A673 (cell line): ENCODE measurements at places on chromosomes 2 and 18.

DNA sequence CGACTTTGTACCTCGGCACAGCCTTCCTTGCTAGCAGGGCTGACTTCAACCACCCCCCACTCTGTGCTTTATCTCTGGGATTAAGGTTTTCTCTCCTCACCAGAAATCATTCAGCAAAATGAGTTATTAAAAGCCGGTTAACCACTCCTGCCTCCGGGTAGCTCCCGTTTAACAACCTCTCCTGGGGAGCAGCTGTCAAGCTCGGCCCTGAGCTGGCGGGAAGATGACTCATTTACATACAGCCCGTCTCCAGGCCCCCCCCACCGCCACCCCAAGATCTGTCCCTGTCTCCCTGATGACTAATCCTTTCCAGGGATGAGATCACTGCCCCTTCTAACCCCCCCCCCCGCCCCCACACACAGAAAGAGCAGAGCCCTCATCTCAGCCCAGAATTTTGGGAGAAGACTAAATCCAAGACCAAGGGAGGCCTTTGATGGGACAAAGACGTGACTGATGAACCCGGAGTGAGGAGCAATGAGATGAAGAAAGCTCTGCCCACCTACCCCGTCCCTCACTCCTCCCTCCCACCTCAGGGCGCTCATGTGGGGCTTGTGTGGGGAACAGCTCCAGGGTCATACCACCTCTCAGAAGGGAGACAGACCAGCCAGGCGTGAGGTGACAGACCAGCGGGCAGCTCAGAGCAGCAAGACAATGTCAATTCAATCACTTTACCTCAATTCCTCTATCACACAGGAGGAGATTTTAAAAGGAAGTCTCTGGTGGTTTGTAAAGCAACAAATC, 131.4 kb downstream of the MSH2 start:
- DNase-seq: peak; percentile 82

DNA sequence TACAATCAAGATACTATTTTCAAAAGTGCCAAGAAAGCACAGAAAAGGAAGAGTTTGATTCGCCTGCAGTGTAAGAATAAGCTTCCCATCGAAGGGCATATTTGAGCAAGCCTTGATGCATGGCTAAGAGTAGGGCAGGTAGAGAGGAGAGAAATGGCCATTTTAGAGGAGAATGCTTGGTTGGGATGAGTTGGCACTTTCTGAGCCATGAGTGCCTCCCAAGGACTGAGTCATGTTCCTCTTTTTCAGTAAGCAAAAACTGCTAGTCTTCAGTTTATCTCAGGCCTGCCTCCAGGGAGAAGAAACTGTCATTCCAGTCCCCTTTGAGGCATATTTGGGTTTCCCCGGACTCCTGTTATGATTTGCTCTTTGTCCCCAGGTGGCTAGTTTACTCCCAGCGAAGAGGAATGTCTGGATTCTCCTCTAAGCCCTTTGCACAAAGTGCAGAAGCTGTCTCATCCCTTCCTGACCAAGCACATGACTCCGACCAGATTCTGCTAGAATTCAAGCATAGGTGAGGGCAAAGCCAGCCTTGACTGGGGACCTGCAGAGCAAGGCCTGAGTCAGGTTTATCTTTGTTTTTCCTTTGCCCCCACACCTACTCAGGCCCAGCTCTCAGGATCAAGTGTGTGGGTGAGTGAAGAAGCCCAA, 115.2 kb downstream of the TTC32 start:
- DNase-seq: no peak

DNA sequence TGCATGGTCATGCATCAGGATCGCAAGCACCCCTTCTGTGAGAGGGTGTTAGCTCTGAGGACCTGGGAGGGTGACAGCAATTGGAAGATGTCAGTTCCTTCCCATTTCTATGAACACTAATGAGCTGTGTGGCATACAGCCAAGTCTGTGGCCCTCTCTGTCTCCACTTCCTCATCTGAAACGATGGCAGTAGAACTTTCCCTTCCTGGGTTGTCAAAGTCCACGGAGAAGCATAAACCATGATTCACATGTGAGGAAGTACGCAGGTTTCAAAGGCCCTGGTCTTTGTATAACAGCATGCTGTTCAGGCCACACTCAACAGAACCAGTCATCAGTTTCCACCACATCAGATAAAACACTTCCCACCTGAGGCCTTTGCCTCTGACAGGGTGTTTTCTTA, 167.4 kb upstream of the RAB6C start:
- DNase-seq: peak; percentile 41

- DNase-seq: no peak
Measured at GRCh38 chr2:217604527-217605194, 398.1 kb downstream of the TNS1 start.

DNA sequence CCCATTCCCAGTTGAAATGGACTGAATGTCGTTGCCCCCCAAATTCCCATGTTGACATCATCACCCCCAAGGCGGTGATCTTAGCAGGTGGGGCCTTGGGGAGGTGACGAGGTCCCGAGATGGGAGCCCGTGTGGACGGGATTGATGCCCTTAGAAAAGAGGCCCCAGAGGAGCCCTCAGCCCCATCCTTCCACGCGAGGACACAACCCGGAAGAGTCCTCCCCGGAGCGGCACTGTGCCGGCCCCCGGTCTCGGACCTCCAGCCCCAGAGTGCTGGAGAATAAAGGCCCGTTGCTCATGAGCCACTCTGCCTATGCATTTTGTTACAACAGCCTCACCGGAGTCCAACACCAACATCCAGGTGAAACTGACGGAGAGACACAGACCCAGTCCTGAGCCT, 30.4 kb upstream of the SALL3 start:
- no peak for DNase-seq

- DNase-seq: peak; percentile 47
Measured at GRCh38 chr2:187138265-187138664, 289.3 kb upstream of the ZSWIM2 start.

DNA sequence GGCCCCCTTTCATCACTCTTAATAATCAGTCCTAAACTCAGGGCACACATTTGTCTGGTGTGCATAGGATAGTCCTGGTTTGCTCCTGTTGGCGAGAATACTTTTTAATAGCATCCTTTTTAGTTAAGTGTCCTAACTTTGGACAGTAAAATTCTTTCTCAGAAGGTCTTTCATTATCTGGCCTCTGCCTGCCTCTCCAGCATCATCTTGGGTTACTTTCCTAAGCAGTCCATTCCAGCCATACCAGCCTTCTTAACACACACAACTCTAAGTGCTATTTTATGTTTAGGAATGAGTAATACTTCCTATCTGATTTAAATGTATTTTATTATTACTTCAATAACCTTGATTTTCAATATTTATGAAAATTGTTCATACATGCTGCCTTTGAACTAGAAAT, 151.0 kb downstream of the ACOXL start:
- DNase-seq: no peak

DNA sequence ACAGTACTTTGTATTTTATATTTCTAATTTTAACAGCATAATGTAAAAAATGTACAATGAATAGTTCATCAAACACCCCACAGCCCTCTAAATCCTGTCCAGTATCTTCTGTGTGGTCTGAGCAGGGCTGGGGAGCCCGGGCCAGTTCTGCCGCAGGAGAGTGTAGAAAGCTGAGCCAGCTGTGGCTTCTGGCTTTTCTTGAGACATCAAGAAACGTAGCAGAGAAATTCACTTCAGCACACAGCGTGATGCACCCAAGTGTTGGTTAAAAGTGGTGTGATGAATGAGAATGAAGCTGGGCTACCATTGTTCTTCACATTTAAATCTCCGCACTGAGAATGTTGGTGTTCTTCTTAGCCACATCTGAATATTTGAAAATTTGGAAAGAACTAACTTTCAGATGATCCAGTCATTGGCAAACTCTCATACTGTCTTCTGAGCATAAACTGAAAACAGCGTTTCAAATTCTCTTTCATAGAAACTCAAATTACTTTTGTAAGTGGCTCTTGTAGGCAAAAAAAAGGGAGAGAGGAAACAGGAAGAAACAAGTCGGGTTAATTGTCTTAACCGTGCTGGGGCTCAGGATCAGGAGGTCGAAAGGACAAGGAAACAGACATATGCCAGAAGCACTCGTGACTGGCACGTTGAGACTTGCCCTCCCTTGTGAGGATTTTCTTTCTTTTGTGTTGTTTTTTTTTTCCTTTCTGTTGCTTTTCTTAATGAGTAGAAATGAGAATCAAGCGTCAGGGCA, 23.4 kb upstream of the TMEM87B start:
- DNase-seq: peak; percentile 52

DNA sequence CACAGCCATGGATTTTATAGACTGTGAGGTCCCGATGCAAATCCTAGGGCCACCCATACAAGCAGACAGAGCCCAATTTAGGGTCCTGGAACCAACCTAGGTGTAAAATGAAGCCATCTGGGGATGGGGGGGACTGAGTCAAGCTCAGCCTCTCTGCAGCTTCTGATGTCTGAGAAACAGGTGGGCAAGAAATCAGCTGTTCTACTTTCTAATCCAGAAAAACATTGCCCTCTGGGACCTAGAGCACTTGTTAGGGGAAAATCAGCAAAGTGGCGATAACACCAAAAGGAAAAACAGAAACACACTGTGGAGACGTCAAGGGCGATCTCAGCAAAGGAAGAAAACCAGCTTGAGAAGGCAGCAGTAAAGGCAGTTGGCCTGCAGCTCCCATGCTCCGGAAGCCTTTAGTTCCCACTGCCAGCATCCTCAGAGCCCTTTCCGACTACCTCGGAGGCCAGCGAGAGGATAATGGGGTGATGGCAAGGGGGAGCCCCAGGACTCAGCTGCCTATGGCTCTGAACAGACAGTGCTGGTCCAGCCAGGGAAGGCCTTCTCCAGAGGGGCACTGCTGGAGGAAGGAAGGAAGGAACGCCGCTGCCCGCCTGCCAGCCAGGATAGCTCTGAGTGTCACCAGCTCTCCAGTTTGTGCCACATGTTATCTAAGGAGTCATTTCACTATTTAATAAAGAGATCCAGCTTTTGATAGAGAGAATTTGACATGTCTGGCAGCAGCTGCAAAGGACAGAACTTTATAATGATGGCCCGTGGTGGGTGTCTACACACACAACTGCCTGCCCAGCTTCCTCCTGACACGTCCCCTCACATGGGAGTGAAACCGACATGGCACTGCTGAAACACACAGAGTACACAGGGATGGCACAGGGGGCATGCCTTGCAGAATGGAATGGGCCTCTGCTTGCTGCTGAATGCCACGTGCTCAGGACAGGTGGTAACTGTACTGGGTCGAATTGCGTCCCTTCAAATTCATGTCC, 37.7 kb downstream of the HS1BP3 start:
- DNase-seq: no peak

GRCh38 chr18:11859903-11860407, 8.7 kb downstream of the CHMP1B start:
- DNase-seq: no peak

- no peak for DNase-seq
Measured at GRCh38 chr2:96537734-96538486, 1.4 kb downstream of the ARID5A start.

- DNase-seq: no peak
Measured at GRCh38 chr18:55235094-55235461, 275.8 kb upstream of the CCDC68 start.

GRCh38 chr2:150309311-150310080, 178.0 kb downstream of the RND3 start:
- DNase-seq: no peak

DNA sequence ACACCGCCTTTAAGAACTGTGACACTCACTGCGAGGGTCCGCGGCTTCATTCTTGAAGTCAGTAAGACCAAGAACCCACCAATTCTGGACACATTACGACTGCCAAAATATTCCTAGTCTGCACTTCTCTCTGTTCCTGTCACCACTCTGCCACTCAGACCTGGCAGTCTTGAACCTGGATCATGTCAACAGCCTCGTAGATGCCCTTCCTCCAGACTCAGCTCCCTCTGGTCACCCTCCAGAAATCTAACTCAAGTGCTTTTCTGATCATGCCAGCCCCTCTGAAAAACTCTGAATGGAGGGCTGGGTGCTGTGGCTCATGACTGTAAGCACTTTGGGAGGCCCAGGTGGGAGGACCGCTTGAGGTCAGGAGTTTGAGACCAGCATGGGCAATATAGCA, 20.3 kb downstream of the AAK1 start:
- DNase-seq: no peak

- no peak for DNase-seq
Measured at GRCh38 chr2:214489702-214490101, 78.8 kb downstream of the VWC2L start.

DNA sequence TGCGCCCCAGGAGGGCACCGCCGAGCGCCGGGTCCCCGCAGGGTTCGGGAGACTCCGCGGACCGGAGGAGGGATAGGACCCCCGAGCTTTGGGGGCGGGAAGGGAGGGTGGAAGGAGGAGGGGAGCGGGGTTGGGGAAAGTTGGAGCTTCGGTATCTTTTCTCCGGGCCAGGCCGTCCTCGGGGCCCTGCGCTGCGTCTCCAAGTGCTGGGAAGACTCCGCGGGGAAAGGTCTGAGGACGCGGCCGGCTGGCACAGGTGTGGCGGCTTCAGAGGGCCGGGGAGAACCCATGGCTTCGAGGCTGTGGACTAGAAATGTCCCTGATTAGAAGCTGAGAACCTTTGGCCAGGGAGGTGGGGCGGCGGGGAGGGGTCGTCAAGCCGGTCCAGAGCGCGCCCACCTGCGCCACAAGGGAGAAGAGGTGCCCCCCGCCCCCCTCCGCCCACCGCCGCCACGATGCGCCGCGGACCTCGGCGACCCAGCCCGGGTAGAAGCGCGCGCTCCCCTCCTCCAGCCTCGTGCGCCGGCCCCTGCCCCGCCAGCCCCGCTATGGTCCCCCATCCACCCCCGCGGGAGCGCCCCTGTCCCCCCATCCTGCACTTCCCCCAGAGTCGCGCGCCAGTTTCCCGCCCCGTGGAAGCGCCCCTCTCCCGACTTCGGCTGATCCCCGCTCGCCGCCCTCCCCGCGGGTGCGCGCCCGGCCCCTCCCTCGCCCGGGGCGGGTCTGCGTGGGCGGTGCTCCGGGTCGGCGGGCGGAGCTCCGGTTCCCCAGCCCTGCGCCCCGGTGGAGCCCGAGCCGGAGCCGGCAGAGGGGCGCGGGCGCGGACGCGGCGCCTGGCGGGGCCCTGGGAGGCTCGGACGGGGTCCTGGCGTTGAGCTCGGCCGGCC, at the start of gene SNTG2:
Gene SNTG2 (plus strand): TSS at position 770 of the 887 bp plus-strand sequence. CDS start 148 bp downstream, outside the sequence.
- peak; percentile 65 for DNase-seq

DNA sequence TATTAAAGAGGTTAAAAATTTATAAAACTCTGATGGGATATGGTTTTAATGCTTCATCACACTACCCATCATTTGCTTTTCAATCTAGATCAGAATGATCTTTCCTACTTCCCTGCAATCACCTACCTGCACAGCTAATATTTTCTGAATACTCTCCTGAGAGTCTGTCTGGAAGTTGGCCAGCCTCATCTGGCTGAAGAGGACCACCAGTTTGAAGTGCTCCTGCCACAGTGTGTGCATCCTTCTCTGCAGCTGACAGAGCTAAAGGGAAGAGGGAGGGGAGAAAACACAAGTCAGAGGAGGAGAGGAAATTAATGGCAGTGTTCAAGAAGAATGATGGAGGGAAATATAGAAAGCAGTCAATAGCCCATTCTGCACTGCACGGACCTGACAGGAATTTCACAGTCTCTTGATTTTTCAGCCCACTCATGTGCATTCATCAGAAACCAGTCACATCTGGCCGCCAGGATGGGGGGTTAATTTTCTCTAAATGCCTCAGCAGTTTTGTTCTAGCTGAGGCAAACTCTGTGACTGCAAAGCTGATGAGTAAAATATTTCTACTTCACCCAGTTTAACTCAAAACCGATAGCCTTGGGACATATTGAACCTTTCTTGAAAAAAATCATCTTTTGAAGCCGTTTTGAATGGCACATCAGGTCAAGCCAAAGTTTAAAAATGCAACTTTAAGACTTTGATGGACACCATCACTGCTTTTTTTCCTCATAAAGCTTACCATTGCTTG, 201.8 kb upstream of the KLHL14 start:
- DNase-seq: no peak
